ENCODE measurements at places on chromosomes 16 and 17. TPM values are rescaled to one million over a fixed set of nuclear protein-coding genes. Genes with fewer than 3 reads are reported as not detected.

GRCh38 chr17:81484195-81484979 is 28.2 kb downstream of the ACTG1 start:
- H3K4me1 ChIP-seq = peaks cover 11% of the 10 kb centered on the region
- no peak overlapping the region for H3K27ac ChIP-seq
- H3K36me3 ChIP-seq = no peaks in the 10 kb centered on the region
- H3K27me3 ChIP-seq = no peaks in the 10 kb centered on the region
- peak; percentile 93 for DNase-seq

GRCh38 chr16:12191102-12191501 is 214.6 kb downstream of the SNX29 start:
- no peaks in the 10 kb centered on the region for H3K4me1 ChIP-seq
- H3K27me3 ChIP-seq = no peaks in the 10 kb centered on the region
- no peak overlapping the region for H3K4me3 ChIP-seq
- DNase-seq = no peak

The DPEP1 gene
- total RNA-seq = not detected

- no peaks in the 10 kb centered on the region for H3K4me1 ChIP-seq
- DNase-seq = no peak
- no peak overlapping the region for H3K27ac ChIP-seq
- no peaks in the 10 kb centered on the region for H3K36me3 ChIP-seq
Observed at GRCh38 chr17:51941272-51941671, 217.2 kb downstream of the CA10 start.

DNA sequence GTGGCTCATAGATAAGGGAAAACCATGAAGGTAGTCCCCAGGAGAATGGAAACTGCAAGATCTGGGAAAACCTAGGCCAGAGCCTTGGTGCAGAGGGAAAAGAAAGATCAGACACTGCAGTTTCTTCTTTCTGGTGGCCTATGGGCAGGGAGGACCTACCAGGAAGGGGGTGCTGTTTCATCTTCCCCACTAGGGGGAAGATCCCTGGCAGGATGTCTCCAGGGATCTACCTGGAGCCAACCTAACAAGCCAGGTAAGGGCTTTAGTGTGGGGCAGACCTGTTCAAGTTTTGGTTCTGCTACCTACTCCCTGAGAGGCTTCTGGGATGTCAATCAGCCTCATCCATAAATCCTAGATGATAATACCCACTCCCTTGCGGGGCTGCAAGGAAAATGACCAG is 21.4 kb downstream of the TOM1L2 start:
- no peak for DNase-seq
- H3K4me1 ChIP-seq = no peaks in the 10 kb centered on the region
- no peak overlapping the region for H3K27ac ChIP-seq
- no peak overlapping the region for H3K4me3 ChIP-seq
- H3K27me3 ChIP-seq = no peaks in the 10 kb centered on the region

- H3K4me1 ChIP-seq = peaks cover 9% of the 10 kb centered on the region
- no peak for DNase-seq
- H3K36me3 ChIP-seq = peaks cover 3% of the 10 kb centered on the region
- H3K27ac ChIP-seq = no peak overlapping the region
Observed at GRCh38 chr16:83118365-83118764, 491.6 kb downstream of the CDH13 start.

GRCh38 chr16:48605518-48606110 is 4.4 kb downstream of the N4BP1 start:
- no peak for DNase-seq
- H3K4me1 ChIP-seq = peaks cover 29% of the 10 kb centered on the region
- no peaks in the 10 kb centered on the region for H3K36me3 ChIP-seq
- H3K27ac ChIP-seq = no peak overlapping the region
- H3K4me3 ChIP-seq = no peak overlapping the region
- H3K27me3 ChIP-seq = no peaks in the 10 kb centered on the region
